ENCODE measurements at places on chromosomes 11 and 22.

GRCh38 chr22:42939941-42940653 is 74.9 kb downstream of the PACSIN2 start:
- DNase-seq, result no peak

DNA sequence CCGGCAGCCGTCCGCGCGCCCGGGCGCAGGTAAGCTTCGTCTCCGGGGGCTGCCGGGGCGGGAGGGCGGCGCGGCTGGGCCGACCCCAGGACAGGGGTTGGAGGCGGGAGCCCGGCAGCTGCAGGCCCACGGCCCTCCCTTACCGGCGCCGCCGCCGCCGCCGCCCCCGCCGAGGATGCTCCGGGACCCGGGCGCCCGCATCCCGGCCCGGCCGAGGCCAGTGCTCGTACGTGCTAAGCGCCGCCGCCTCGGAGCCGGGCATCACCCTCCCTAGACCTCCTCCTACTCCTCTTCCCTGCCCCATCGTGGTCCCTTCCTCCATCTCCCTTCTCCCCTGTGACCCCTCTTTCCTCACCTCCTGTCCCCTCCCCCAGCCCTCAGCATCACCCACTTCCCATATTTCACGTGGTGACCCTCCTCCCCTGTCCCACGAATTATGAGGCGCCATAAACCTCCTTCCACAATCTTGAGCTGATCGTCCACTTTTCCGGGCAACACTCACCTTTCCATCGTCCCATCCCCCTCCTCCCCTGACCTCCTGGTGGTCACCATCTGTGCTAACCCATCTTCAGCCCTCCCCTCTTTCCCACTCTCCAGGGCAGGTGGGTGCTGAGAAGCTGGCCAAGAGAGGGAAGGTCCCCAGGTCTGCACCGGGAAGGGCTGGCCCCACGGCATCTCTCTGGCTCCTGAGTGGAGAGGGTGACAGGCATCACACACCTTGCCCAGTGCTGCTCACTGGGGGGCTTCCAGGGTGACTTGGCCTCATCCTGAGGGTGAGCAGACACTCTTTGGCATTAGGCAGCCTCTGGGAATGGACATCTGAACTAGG is 612 bp downstream of the ASPHD2 start:
- DNase-seq, result no peak

DNA sequence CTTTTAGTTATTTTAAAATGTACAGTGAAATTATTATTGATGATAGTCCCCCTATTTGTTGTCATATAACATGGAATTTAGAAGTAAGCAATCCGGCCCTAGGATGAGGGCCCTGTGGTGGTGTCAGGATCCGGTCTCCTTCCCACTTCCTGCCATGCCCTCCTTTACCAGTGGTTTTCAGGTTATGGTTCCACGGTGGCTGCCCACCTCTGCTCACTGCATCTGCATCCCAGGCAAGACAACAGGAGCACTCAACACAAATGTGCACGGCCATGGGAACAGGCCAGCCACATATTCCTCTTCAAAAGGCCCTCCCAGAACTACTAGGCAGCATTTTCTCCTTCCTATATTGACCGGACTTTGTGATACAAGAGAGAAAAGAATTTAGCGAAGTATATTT is 1007.2 kb downstream of the TBC1D22A start:
- DNase-seq, result no peak

- no peak for DNase-seq
These were observed 10.3 kb downstream of the OR10D3 start for GRCh38 chr11:124193221-124194010.

All from activated naive CD4-positive, alpha-beta T cell treated with Interleukin-2 at 50 U/mL for 16 hours (primary cell).